ENCODE measurements at places on chromosomes 4 and X.

- no peak for DNase-seq
Measured at GRCh38 chr4:163121689-163122088, 45.0 kb downstream of the NAF1 start.

DNA sequence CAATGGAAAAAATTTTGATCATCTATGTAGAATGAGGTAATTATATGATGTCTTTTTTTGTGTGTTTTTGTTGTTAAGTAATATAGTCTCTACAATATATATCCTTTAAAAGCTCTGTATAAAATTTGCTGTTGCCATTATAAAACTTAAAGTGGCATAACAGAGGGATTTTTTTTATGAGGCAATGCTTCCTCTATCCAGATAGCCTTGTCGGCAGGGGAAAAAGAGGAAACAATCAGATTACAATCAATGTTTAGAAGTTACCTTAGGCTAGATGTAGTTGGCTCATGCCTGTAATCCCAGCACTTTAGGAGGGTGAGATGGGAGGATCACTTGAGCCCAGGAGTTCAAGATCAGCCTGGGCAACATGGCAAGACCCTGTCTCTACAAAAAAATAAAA, 86.8 kb downstream of the DIAPH2 start:
- no peak for DNase-seq

- DNase-seq = no peak
Measured at GRCh38 chr4:9987749-9988362, 33.4 kb downstream of the SLC2A9 start.

GRCh38 chrX:68831405-68832100, 2.7 kb downstream of the EFNB1 start:
- DNase-seq = no peak
